ENCODE measurements at places on chromosomes 12 and 14.

DNA sequence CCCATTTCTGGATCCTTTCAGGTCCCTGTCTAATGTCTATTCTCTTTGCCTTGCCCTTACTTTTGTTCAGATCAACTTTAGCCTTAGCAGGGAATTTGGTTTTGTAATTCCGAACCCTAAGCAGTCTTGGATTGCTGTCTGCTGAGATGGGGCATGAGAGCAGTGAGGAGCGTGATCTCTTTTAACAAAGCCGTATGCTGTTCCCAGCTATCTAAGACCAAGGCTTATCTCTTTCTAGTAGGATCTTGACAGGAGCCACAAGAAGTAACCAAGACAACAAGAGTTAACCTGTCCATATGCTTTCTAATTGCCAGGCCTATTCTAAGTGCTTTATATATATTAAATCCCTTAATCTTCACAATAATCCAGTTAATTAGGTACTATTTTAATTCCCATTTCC lies 4.5 kb upstream of the DHRS7 start:
- DNase-seq, result no peak

GRCh38 chr12:80709811-80710726 lies 2.6 kb downstream of the MYF6 start:
- no peak for DNase-seq

GRCh38 chr12:64352181-64352580 lies 38.4 kb downstream of the C12orf56 start:
- no peak for DNase-seq

DNA sequence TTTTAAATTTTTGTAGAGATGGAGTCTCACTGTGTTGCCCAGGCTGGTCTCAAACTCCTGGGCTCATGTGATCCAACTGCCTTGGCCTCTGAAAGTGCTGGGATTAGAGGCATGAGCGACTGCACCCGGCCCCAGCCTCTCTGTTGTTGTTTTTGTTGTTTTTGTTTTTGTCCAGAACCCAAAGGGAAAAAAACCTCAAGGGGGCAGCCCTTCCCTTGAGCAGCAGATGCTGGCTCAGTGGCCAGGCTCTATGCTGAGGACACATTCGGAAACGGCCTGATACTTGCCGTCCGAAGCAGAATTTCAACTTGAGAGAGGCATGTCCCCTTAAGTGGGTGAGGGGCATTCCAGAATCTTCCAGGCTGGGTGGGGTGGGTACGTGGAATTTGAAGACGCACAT lies 6.7 kb downstream of the MVK start:
- no peak for DNase-seq

DNA sequence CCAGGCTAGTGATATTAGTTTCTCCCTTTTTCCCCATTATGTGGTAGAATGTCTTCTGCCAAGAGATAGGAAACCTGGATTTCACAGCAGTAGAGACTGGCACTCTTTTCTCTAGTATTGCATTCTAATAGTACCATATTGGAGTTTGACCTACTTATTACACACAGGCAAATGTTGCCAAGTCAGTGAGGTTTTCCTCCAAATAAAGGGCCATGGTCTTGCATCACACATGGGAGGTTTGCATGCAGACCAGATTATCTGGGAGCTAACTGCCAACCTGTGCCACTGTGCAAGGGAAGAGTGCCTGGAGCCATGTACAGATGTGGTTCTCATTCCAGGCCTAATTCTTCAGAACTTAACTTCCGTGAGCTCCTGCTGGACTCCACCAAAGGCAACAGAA lies 113.3 kb downstream of the ANO6 start:
- peak; percentile 82 for DNase-seq

DNA sequence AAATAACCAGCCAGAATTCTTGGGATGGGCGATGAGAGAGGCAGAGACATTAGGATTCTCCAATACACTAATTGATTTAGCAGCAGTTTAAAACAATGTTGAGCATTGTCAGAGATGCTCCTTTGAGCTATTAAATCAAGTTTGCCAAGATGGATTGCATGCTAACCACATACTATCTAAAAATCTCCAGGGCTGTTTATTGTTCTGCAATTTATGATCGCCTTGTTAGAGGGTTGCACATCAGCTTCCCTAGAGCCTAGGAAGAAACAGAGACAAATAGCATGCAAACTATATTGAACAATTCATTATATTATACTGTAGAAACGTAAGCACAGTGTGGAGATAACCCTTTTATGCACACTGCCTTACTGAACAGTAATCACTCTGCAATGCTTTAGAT lies 599.9 kb downstream of the SOX5 start:
- DNase-seq, result no peak

DNA sequence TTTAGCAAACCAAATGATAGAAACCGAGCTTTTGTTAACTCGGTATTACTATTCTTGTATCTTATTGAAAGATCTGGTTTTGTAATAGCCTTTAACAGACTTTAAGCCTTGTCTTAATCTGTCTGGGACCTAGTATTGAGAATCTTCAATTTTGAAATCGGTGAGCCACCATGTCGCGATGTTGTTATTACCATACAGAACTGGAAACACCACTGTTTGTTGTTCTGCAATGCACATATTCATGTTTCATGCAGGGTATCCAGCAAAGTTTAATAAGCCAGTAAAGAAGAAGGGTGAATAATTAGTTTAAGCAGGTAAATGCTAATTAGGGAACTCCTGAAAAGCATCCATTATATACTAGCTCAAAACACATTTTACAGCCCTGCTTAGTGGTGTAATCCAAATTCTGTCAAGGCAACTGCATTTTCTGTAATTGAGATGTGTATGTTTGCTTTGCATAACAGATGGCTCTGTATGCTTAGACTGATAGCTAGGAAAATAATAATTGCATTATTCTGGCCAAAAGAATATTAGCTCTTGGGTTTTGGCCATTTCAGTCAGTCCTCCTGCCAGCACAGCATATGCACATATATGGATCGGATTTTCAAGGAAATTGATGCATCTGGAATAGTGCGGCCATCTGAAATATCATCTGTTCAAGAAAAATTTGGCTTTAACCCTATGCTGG lies 389.2 kb downstream of the EGLN3 start:
- no peak for DNase-seq

DNA sequence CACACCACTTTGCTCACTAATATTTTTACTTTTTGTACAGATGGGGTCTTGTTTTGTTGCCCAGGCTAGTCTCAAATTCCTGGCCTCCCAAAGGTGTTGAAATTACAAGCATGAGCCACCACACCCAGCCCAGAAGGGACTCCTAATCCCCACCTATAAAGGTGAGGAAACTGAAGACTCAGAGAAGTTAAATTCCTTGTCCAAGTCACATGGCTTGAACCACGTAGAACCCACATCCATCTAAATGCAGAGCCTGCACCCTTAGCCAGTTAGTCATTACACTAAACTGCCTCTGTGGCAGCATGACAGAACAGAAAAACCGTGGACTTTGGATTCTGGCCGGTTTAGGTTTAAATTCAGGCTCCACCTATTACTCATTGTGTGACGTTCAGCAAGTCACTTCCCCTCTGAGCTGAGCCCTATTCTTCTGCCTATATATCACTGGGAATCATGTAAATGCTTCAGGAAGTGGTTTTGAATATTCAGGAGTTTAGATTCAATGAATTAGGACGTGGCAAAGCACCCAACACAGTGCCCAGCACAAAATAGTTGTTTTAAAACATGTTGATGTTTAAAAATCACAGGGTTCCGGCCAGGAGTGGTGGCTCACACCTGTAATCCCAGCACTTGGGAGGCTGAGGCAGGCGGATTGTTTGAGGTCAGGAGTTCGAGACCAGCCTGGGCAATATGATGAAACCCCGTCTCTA lies 3.0 kb upstream of the CORO1C start:
- DNase-seq, result peak; percentile 85

DNA sequence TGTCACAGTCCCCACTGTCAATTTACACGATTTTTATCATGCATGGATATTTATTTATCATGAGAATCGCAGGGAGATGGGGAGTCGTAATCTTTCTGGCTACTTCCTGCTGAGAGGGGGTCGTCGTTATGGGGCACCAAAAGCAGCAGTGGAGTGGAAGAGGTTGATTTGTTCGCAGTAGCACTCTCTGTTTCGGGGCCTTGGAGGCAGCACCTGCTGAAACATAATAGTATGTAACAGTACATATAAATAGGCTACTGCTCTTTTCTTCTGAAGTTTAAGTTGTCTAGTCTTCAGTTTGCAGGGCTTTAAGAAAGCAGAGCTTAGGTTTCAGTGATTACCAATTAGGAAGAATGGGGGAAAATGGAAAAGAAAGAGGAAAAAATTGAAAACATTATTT lies 3.8 kb downstream of the SOAT2 start:
- DNase-seq, result no peak

- no peak for DNase-seq
Measured at GRCh38 chr12:19945559-19946435, 422.5 kb upstream of the PDE3A start.

DNA sequence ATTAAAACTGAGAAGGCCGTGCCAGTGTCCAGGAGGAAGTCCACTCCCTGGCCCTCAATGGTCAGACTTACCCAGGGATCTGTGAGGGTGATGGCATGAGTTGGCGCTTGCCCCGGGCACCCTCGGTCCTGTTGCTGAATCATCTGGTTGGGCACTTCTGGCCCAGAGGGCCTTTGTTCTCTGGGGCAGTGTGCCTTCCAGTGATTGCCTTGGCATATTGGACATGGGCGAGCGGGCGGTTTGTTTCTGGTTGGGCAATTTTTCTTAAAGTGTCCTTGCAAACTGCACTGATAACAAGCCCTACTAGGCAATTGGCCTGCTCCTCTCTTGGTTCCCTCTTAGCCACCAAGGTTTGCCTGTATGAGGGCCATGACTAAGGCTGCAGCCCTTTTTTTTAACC lies 69.5 kb upstream of the ZDHHC17 start:
- no peak for DNase-seq

- no peak for DNase-seq
Measured at GRCh38 chr14:20878695-20879094, 12.5 kb upstream of the RNASE3 start.

DNA sequence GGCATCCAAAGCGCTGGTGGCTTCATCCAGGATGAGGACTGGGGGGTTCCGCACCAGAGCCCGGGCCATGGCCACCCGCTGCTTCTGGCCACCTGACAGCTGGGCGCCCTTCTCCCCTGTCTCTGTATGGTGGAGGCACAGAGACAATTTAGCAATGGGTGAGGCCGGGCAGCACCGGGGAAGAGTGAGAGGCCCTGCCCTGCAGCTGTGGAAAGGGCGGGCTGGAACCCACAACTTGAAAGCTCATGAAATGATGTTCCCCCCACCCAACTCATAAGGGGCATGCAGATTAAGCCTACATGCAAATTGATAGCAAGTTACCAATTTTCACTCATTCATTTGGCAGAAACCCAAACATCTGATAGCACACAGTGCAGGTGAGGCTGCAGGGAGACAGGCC lies 34.1 kb downstream of the ABCB9 start:
- no peak for DNase-seq

- DNase-seq, result no peak
Measured at GRCh38 chr12:76519538-76519937, 40.0 kb downstream of the OSBPL8 start.

GRCh38 chr12:125065021-125065918 lies at the start of gene AACS:
AACS (plus strand) TSS chr12:125065435; CDS start chr12:125065585, 150 bp downstream.
- peak; percentile 79 for DNase-seq

GRCh38 chr12:28961948-28962384 lies 187.1 kb upstream of the FAR2 start:
- no peak for DNase-seq
